ENCODE measurements at places on chromosomes 1 and 21.

- DNase-seq: no peak
These were observed 18.2 kb upstream of the RHOU start for GRCh38 chr1:228717081-228717480.

- DNase-seq: no peak
These were observed 149.5 kb downstream of the SLC30A10 start for GRCh38 chr1:219778793-219779369.

DNA sequence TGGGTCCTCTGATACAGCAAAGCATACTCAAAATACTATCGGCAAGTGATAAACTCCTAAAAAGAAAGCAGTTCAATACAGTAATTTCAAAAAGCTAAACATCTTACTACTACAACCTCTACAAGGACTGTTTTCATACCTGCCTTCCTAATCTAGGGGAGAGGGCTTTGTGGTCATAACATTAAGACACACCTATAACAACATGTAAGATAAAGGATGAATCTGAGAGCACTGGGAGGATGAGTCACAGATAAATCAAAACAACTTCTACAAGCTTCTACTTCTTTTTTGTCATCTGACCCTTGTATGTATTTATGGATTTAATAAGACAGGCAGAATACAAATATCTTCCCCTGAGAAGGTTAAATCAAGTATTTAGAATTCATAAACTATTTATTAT is 40.0 kb downstream of the LTN1 start:
- no peak for DNase-seq

DNA sequence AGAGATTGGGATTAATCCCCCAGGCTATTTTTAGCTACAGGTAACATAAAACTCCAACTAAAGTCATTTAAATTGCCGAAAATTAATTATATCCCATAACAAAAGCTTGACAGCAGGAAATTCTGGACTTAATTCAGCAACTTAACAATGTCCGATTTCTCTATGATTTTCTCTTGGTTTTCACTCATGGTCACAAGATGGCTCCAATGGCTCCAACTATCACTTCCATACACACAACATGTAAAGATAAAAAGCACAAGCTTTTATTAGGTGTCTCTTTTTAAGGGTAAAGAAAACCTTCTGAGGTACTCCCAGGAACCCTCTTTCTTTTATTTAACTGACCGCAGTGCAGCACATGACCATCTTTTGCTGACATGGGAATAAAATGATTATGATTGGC is 363.5 kb upstream of the PTBP2 start:
- DNase-seq: no peak

- no peak for DNase-seq
These were observed 2.0 kb downstream of the KCNA3 start for GRCh38 chr1:110672753-110673108.

DNA sequence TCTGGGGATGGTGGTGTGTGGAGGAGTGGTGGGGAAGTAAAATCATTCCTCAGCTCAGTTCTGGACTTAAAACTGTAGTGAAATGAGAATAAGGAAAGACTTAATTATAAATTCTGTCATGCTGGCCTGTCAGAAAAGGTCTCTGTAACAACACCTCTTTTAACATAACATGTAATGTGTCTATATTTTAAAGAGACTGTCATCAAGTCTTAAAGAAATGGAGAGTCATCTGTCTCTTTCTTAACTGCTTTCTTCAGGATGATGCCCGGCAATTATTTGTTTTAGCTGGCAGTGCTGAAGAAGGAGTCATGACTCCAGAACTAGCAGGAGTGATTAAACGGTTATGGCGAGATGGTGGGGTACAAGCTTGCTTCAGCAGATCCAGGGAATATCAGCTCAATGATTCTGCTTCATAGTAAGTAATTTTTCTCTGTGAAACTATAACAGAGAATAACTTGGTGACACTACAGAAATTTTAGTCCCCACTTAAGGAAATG is 30.6 kb downstream of the GNAI3 start:
- DNase-seq: no peak

DNA sequence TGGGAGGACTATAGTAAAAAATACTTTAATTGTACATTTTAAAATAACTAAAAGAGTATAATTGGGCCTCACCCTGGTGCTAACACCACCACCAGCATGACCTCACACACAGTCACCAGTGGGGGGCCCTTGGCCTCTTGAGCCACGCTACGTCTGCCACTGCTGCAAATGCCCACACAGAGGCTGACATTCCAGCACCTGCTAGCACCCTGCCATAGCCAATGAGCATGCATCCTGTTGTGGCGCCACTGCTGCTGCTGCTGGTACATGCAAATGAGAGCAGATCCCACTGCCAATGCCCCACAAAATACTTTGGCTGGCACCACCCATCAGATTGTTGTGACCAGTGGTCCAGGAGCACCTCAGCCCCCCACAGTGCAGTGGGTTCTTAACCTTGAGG is 31.5 kb upstream of the TNR start:
- no peak for DNase-seq

DNA sequence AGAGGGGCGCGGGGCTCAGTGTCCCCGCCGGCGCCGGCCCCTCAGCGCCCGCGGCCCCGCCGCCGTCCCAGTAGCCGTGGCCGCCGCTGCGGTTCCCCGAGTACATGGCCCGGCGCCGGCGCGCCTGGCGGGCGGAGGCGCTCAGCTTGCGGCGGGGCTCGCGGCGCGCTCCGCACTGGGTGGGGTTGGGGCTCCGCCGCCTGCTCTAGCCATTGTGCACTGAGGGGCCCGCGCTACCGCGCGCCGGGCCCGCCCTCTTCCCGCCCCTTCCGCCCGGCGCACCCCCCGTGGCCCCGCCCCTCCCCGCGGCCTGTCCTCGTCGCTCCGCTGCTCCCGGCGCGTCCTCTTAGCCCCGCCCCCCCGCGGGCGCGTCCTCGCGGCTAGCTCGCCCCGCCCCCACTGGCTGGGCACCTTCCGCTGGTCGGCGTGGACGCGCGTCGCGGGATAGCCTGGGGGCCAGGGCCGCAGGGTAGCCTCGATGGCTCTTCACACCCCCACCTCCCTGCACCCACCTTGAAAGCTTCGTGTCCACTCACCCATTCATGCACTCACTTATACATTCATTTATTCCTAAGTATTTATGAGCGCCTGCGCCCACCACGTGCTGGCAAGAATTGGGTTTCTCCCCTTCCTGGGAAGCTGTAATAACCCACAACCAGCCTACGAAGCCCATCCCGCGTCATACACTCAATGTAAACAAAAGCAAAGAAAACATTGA is at the start of the genes CHML and OPN3:
Gene CHML, minus strand, starts transcription at position 221 of the 718 bp plus-strand sequence. CDS start 4,603 bp downstream, outside the sequence.
Gene OPN3, minus strand, starts transcription at position 221 of the 718 bp plus-strand sequence. Its CDS starts 115 bp downstream, at position 106.
- DNase-seq: peak; percentile 78
